ENCODE measurements at places on chromosomes 7 and 10. TPM values are rescaled to one million over a fixed set of nuclear protein-coding genes. Genes with fewer than 3 reads are reported as not detected.

DNA sequence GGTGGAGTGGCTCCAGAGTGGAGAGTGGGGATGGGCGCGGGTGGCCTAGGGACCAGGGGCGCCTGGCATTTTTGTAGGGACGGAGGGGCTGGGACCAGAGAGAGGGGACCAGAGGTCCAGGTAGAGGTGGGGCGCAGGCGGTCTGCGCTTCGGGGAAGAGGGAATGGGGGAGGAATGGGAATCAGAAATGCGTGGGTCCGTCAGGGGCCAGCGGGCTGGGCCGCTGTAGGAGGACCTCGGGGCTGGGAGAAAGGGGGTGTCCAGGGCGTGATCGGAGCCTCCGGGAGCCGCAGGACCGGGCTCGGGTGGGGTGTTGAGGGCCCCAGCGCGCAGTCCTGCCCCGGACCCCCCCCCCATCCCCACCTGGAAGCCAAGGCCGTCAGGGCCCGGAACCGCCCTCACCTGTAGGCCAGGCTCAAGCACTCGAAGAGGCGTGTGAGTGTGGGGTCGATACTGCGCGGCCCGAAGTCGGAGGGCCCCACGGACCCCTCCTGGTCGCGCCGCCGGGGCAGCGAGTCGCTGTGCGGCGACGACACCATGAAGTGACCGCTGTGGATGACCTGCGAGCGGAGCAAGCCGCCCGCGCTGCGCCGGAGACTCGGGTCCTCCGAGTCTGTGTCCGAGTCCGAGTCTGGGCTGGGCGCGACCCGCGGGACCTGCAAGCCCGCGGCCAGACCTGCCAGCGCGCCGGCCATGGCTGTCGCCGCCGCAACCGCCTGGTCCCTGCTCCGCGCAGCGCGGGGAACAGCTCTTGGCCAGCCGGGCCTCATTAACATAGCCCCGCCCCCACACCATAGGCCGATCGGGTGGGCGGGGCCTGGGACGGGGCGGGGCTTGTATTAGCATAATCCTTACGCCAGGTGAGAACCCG is at the start of gene MLXIPL:
Gene MLXIPL (minus strand): TSS at position 725 of the 871 bp plus-strand sequence. CDS start 30 bp downstream, at position 695.
- peak; percentile 77 for DNase-seq

DNA sequence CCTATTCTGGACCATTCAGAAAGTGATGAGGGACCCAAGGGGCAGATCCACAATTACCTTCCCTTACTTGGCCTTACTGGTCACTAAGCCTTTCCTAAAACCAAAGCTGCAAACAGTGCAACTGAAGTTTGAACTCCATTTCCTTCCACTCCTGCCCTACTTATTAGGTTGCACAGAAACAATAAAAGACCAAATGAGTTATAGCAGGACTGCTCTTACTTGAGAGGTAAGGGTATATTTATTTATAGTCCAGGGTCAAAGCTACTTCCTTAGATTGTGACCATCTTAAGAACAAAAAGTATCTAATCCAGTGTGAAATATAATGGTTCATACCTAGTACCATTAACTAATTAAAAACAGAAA is 27.0 kb downstream of the CDK6 start:
- DNase-seq: no peak

DNA sequence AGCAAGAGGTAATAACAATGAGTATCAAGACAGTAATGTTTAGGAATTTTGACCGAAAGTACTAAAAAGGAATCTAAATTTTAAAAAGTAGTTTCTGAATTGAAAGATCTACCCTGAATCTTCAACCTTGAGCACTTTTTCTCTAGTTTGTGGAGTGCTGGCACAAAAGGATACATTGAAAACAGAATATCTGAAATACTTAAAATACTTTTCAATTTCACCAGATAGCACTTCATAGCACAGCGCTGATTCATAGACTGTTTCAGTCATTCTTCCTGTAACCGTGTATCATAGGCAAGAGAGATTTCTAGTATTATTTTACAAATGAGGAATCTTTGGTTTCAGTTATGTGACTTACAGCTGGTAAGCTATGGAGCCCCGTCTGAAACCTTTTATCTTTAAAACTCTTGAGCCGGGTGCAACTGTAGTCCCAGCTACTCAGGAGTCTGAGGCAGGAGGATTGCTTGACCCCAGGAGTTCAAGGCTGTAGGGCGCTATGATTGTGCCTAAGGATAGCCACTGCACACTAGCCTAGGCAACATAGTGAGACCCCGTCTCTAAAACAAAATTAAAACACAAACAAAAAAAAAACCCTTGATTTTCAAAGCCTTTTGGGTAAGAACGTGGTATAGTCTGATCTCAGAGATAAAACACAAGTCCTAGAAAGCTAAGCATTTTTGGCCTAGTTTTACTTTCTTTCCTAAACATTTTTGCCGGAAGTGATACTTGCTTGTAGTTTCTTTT is 35.1 kb downstream of the FHIP2A start:
- no peak for DNase-seq

DNA sequence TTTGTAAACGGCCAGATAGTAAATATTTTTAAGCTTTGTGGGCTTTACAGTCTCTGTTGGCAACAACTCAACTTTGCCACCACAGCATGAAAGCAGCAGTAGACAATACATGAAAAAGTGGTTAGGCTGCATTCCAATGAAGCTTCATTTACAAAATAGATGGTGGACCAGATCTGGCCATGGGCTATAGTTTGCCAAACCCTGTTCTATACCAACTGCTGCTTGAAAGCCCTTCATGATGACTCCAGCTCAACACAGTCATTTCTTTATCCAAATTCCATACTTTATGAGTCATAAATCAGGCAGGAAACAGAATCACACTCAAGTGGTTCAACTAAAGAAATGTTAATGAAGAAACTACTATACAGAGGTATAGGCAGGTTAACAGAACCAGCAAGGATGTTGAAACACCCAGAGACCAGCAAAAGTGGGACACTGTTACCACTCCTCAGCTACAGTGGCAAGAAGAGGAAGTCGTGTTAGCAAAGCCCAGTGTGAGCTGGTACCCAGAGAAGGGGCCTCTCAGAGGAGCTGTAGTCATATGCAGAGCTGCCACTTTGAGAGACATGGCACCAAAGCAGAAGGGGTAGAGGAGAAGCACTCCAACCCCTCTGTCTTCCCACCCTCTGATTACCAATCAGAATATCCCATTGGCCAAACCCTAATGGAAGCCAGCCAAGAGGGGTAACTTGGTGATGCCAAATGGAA is 72.5 kb downstream of the PRLHR start:
- DNase-seq: no peak

DNA sequence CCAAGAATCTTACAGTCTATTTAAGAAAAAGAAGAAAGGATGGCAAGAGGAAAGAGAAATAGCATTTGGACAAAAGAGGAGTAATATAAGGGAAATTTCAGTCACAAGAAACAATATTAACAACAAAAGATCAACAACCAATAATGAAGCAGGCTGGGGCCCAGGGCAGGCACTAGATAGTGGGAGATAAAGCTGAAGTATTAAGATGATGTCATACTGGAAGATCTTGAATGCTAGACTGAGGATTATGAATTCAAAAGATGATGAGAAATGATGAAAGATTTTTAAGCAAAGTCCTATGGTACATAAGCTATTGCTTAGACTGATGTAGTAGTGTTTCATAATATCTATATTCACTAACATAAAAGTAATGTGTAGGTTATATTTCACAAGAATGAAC is 51.8 kb upstream of the SPOCK2 start:
- no peak for DNase-seq

GRCh38 chr10:71336632-71337031 is 17.6 kb downstream of the SLC29A3 start:
- DNase-seq: no peak

DNA sequence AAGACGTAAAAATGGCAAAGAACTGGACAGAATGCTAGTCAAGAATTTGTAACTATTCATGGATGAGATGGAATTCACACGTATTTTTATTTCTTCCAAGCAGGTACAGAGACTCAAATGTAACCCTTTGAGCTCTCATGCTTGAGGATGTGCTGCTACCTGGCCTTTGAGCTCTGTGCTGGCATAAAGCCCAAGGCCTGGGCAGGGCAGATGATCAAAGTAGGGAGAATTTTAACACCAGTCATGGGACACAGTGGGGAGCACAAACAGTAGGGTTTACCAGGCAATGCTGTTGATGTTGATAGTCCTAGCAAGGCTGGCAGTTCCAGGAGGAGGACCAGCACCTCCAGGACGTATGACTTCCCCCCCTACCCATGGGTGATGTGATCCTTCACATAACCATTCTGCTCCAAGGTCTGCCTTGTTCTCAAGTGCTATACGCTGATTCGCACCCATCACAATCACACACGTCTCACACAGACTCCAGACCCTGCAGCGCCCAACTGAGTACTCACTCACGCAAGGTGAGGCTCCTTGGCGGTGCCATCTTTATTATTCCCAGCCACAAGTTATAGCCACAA is 48.6 kb upstream of the DLG5 start:
- DNase-seq: no peak

- no peak for DNase-seq
Observed at GRCh38 chr10:98023024-98023423, 7.4 kb downstream of the CRTAC1 start.

DNA sequence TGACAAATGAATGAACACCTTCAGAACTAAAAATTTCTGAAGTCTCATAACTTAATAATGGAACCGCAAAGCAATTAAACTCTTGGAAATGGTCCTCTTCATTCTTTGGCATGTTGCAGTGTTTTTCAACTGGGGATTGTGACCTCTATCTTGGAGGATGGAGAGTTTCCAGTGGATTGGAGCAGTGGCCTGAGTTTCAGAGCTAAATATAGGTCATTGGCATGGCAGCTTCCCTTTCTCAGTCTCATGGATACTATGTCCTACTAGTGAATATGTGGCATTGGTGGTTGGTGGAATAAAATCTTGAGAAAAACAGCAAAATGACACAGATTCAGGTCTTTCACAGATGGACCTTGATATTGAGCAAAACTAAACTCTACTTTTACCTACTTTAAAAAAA is 24.1 kb upstream of the EPC1 start:
- DNase-seq: no peak

DNA sequence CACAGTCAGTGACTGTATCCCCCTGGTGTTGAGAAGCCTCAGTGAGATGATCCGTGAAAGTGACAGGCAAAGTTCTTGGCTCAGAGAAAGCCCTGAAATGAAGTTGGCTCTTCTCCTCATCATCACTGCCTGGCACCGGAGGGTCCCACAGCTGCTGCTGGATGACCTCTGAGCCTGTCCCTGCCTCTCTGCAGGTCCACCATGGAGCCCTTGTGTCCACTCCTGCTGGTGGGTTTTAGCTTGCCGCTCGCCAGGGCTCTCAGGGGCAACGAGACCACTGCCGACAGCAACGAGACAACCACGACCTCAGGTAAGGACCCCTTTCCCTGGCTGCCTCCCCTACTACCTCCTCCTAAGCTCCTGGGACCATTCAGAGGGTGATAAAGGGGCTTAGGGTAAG is 85.5 kb downstream of the MKI67 start:
- no peak for DNase-seq

DNA sequence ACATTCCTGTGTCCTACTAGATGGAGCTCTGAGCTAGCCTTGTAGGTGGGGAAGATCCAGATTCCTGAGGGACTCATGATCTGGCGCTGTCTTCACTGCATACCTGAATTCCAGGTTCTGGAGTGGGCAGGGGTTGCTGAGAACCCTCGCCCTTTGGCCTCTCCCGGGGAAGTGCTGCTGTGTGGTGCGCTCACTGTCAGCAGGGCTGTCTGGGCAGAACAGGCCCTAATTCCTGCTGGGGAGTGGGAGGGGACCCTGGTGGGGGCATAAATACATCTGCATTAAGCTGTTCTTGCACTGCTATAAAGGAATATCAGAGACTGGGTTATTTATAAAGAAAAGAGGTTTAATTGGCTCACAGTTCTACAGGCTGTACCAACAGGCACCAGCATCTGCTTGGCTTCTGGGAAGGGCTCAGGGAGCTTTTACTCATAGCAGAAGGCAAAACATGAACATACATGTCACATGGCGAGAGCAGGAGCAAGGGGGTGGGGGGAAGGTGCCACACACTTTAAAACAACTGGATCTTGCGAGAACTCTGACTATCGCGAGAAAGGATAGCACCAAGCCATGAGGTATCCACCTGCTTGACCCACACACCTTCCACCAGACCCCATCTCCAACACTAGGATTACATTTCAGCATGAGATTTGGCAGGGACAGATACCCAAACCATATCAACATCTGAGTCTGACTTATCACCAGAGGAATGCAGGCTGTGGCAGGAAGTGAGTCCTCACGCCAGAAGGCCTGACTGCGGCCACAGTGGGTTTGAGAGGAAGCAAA is 115.0 kb downstream of the ADCY1 start:
- no peak for DNase-seq

- no peak for DNase-seq
Observed at GRCh38 chr10:29723726-29724125, 89.0 kb upstream of the SVIL start.

DNA sequence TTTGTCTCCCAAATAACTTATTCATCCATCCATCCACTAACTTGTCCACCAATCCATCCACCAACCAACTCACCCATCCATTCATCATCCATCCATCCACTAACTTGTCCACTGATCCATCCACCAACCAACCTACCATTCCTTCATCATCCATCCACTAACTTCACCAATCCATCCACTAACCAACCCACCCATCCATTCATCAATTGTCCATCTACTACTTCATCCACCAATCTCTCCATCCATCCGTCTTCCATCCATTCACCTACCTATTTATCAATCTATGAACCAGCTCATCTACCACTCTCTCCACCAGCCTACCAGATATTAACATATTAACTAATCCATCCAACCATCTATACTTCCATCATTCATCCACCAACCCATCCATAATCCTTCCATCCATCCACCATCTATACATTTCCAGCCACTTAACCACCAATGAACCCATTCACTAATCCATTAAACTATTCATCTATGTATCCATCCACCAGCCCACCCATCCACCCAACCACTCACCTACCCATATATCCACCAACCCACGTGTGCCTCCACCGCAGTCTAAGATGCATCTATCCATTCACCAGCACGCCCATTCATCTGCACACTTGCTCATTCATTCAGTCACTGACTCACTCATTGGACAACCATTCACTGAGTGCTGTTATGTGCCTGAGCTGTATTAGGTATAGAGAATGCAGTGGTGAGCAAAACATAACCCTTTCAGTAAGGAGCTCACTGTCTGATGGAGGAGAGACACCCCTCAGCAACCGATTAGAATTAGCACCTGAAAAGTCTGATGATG is 19.8 kb upstream of the TBL2 start:
- DNase-seq: no peak

- DNase-seq: no peak
Observed at GRCh38 chr7:113891828-113892227, 27.0 kb downstream of the PPP1R3A start.

GRCh38 chr7:37853468-37853867 is 5.1 kb downstream of the NME8 start:
- DNase-seq: no peak

DNA sequence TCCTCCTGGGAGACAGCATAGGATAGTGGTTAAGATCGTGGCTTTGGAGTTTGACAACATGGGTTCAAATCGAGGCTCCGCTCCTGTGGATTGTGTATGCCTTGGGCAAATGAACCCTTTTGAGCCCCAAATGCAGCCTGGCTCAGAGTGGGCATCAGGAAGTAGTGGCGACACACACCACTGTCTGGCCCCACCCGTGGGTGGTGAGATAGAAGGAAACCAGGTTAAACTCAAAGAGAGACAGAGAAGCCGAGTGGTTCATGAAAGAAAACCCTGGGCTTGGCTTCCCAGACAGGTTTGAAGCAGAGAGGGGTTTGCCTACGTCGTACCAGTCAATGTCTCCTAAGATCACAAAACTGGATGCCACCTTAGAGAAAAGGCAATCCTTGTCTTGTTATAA is 57.7 kb downstream of the PRTFDC1 start:
- no peak for DNase-seq

The TMEM178B gene
- 0.96 TPM for total RNA-seq

The GIMAP6 gene
- total RNA-seq: 16.8 TPM

The ZNF394 gene
- 42.0 TPM for total RNA-seq

The PSD gene
- 0.44 TPM for total RNA-seq

The EIF3B gene
- total RNA-seq: 117 TPM

The GIMAP1 gene
- total RNA-seq: 7.4 TPM

The SLC13A1 gene
- total RNA-seq: not detected
